Stimulated activated CD4-positive, alpha-beta T cell treated with anti-CD3 and anti-CD28 coated beads, Interleukin-2, amount 100 ng/mL, for 24 hours (primary cell): ENCODE measurements at places on chromosomes 16 and 17.

- peak; percentile 77 for DNase-seq
These were observed at the start of gene HOXB7 for GRCh38 chr17:48610282-48611211. Gene HOXB7 (minus strand): TSS chr17:48611017. CDS start chr17:48610918, 99 bp downstream.

DNA sequence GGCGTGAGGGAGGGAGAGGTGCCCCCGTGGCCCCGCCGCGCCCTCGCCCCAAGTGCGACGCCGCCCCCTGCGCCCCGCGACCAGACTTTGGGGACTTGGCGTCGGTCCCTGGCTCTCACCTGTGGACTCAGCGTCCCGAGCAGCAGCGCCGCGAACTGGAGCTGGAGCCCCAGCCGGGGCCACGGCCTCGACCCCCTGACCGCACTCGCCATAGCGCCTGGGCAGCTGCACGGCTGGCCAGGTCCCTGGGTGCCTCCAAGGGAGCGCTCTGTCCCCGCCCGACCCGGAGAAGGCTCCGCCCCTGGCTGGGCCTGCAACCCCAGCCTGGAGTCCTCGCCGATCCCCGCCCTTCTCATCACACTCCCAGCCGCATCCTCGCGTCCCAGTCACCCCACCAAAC, at the start of gene ERN2:
ERN2 (minus strand) TSS at position 247 of the 400 bp plus-strand sequence; CDS start at position 212, 35 bp downstream.
- DNase-seq, result no peak

GRCh38 chr17:14950686-14951085, 314.4 kb downstream of the PMP22 start:
- DNase-seq, result no peak

- DNase-seq, result no peak
These were observed 11.1 kb upstream of the CHMP6 start for GRCh38 chr17:80980397-80981061.

GRCh38 chr16:3182608-3183444, 5.2 kb upstream of the OR1F1 start:
- peak; percentile 85 for DNase-seq

GRCh38 chr17:79269620-79270019, 195.0 kb downstream of the ENGASE start:
- no peak for DNase-seq

- DNase-seq, result no peak
These were observed 54.7 kb downstream of the HS3ST3B1 start for GRCh38 chr17:14355556-14355955.

DNA sequence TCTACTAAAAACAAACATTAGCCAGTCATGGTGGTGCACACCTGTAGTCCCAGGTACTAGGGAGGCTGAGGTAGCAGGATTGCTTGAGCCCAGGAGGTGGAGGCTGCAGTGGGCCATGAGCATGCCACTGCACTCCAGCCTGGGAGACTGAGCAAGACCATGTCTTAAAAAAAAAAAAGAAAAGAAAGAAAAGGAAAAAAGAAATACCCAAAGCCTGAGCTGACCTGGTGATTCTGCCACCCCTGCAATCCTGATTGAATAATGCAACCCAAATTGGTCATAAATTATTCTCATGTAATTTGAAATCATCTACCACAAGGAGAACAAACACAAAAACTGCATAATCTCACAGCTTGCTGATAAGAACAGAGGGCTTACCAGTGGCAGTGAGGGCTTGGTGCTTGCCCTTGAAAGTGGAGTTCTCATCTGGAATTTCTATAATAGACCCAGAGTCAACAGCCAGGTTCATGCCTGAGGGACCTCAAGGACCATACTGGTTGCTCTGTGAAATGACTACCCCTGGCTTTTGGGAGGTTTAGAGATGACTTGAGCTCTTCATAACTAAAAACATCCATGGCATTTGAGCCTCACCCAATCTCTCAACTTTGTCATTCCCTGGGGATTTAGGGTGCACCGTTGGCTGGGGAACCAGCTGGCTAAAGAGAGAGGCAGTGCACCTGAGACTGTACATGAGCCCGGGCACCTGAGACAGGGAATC, 35.4 kb upstream of the TMC5 start:
- DNase-seq, result no peak

DNA sequence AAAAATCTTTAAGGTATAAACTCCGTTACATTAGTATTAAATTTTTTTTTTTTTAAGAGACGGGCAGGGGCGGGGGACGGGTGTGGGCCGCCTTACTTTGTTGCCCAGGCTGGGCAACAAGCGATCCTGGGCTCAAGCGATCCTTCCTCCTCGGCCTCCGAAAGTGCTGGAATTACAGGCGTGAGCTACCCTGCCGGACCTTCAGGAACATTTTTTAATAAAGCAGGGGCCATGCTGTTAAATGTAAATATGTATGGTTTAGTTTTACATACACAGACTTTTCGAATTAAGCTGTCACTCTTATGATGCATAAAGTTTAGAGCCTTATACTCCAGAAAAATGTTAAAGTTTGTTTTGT, 2.4 kb downstream of the PPM1D start:
- DNase-seq, result no peak

DNA sequence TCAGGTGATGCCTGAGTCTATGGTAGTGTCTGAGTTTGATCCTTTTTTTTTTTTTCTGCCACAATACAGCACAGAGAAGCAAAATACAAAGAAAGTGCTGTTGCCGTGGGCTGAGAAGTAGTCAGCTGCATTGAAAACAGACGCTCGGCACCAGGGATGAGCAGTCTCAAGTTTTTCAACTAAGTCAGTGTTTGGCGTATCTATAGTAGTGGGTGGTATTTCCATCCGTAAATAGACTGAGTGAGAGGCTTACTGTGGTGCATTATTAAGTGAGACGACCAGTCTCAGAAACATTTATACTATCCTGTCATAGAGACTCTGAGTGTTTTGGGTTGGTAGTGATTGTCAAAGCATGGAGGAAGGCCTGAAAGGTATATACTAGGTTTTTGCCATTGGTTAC, 221.3 kb downstream of the SNX29 start:
- DNase-seq, result no peak

GRCh38 chr17:46768540-46768870, 50.0 kb downstream of the WNT3 start:
- DNase-seq, result no peak

GRCh38 chr17:42167807-42168206, 13.0 kb upstream of the RAB5C start:
- no peak for DNase-seq

GRCh38 chr17:10126616-10127501, 71.5 kb downstream of the GAS7 start:
- DNase-seq, result no peak

DNA sequence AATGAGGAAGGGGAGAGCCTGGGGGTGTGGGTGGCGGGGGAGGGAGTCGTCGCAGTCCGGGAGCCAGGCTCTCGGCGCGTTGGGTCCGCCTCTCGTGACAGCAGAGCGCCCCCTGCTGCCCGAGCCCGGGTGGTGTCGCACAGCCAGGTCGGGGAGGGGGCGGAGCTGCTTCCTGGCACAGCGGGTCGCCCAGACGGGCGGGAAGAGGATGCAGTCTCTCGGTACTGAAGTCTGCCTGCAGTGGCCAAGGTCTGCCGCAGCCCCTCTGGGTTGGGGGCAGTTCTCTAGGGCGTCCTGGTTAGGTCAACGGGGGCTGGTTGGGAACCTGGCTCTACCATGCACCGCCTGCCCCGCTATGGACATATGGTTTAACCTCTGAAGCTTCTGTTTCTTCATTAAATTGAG, 38.2 kb upstream of the CCDC182 start:
- DNase-seq, result peak; percentile 80

- no peak for DNase-seq
These were observed 3.5 kb upstream of the SALL1 start for GRCh38 chr16:51154271-51155171.

DNA sequence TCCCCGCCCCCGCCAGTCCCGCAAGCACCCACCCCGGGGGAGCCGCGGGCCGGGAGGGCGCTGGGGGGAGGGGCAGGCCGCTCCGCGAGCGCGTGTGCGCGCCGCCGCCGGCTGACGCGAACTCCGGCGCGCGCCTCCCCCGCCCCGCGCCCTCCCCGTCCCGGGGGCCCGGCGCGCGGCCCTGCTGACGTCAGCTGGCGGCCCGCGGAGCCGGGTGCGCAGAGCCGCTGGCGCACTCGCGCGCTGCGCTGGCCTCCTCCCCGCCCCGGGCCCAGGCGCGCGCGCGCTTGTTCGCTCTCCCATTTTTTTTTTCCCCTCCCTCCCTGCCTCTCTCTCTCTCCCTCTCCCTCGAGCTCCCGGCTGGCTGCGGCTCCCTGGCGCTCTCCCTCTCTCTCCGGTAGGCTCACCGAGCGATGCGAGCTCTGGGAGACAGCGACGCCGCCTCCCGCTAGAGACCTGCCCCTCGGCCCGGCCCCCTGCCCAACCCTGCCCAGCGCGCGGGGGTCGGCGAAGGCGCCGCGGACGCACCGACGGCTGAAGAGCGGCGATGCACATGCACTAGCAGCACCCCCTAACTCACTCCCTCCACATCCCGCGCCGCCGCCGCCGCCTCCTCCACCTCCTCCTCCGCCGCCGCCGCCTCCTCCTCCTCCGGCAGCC, at the start of gene GNAO1:
GNAO1 (plus strand) TSS at position 334 of the 660 bp plus-strand sequence. CDS start 747 bp downstream, outside the sequence.
- DNase-seq, result peak; percentile 67

GRCh38 chr16:20822521-20823325, 16.4 kb downstream of the REXO5 start:
- no peak for DNase-seq

DNA sequence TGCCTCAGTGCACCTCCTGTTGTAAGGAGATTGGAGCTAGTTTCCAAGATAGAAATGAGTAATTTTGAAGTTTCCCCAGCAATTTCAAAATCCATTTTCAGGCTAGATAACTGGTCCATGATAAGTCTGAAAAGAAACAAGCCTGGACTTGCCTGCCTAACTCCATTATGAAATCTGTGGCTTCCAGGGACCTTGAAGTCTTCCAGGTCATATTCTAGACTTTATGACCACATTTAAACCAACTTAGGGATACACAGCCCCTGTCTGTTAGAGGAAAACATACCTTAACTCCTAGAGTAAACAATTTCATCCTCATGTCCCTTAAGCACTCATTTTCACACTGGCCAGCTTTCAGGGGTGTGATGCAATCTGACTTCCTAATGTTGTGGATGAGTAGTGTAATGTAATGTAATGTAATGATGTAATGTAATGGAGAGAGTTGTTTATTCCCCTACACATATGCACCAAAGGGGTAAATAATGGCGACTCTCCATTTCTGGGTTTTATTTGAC, 96.7 kb upstream of the FAM20A start:
- DNase-seq, result no peak

GRCh38 chr17:76654408-76654807, 10.9 kb upstream of the ST6GALNAC1 start:
- no peak for DNase-seq

- DNase-seq, result no peak
These were observed 577 bp downstream of the TTC19 start for GRCh38 chr17:15999974-16000827.

- no peak for DNase-seq
These were observed 2.1 kb downstream of the ACD start for GRCh38 chr16:67657751-67658518.

- DNase-seq, result no peak
These were observed 22.4 kb downstream of the ALDH3A2 start for GRCh38 chr17:19670908-19671307.

DNA sequence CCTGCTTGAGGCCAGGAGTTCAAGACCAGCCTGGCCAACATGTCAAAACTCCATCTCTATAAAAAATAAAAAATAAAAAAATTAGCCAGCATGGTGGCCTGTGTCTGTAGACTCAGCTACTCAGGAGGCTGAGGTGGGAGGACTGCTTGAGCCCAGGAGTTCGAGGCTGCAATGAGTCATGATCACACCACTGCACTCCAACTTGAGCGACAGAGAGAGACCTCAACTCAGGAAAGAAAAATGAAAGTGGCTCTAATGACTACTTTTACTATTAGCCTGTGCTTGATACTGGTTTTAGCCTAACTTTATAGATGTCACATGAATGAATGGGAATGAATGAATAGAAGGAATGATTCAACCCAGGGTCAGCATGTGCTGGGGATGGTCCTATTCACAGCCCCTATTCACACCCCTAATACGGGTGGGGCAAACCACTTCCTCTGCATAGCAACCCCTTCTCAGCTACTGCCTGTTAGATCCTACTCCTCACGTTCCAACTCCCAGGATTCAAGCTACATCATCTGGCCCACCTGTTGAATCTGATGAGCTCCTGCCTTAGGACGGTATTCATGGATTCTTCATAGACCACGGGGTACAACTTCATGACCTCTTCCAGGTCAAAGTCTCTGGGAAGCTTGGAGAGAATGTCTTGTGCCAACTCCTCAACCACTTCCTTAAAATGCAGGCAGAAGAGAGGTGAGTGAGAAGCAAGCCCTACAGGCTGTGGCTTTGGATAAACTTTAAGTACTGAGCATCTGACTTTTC, 40.5 kb downstream of the LYRM1 start:
- DNase-seq, result no peak

GRCh38 chr16:51139568-51139967, 11.5 kb downstream of the SALL1 start:
- DNase-seq, result no peak

- DNase-seq, result no peak
These were observed 8.7 kb downstream of the COL1A1 start for GRCh38 chr17:50192618-50193291.

DNA sequence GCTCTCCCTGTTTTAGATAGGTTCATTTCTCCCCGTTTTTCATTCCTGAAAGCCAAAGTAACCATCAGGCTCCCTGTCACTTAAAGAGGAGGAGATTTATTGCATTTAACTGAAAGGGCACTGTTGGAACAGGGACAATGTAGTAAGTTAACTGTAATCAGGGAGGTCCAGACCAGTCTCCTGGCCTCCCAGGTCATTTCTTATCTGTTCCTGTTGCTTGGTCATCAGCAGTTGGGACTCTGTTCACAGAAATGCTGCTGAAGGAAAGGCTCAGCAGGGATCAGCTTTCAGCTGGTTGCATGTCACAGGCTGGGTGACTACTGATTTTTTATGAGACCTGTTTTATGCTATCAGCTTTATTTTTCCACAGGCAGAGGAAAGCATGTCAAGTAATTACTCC, 622.6 kb upstream of the GOT2 start:
- no peak for DNase-seq

DNA sequence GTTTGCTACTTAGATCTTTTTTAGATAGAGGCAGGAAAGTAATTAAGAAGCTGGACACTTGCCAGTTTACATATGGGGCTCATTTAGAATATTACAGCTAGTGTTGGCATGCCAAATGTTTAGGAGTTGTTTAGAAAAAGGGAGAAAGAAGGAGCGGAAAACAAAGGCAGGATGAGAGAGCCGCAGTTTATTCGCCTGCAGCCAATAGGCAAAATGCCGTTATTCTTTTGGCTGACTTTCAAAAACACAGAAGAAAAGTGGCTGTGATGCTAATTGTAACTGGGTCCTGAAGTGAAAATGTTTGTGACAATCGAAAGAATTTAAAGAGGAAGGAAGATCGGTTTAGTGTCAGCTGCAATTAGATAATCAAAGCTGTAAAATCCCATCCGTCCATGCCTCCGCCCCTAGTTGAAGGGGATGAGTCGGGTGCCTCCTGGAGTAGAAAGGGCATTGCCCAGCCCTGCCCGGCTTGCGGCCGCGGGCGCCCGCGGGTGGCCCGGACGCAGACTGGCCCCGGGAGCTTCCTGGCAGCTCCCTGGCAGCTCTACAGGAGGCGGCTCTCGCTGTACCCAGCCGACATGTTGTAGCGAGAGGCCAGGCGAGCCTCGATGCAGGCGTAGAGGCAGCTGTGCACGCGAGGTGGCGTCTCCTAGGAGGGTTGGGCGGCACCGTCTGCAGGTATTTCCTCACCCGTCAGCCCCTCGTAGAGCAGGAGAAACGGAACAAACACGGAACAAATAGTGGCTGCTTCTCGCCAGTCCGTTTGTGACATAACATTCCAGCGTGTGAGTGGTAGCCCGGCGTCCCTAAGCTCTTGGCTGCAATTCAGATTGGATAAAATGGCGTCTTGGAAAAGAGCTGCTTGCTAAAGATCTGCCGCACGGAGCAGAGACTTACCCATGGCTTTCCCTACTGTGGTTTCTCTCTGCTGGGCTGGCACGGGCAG, 82.2 kb downstream of the TNRC6C start:
- peak; percentile 21 for DNase-seq

- no peak for DNase-seq
These were observed 597.7 kb downstream of the TMEM114 start for GRCh38 chr16:7992616-7993015.
